GM18507 (cell line): ENCODE measurements at places on chromosomes 1 and 21.

DNA sequence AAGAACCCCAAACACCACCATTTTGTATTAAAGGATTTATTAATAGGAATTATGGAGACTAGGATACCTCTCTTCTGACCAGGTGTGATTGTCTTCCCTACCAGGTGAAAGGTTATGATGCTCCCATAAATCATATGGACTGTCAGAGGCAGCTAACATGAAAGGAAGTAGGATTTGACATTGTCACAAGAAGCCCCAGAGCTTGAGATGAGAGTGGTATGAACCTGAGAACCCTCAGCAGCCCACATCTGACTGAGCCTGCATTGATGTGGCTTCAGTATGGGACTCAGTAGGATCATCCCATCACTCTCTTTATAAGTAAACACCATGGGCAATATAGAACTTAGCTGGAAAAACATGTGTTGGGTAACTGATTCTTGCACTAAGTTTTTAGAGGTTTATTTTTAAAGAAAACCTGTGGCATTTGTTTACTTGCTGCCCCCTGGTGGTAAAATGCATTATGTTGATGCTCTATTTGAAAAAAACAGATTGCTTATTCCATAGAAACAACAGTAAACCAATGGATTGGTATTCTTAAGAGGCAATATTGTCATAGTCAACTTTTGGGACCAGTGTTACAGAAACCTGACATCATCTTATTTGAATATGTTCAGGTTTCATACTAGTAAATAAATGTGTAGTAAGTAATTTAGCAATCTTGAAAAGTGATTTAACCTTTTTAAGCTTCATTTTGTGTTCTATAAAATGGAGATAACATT lies 16.6 kb upstream of the CACYBP start:
- DNase-seq = no peak

GRCh38 chr1:115666702-115667101 lies 24.9 kb downstream of the VANGL1 start:
- DNase-seq = no peak

DNA sequence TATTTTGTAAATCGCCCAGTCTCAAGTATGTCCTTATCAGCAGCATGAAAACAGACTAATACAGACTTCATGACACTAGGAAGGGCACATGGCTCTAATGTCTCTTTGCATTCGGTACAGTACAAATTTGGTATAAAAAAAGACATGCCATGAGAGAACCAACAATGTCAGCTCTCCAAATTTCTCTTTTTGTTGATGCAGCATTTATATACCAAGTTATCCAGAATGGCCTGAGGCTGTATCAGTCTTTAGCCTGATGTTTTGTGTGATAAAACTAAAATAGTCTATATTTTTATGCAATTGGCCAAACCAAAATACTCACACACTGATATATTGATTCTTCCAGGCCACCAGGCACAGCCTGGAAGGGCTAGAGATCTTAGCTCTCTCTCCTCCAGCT lies 124.3 kb upstream of the SAMSN1 start:
- DNase-seq = no peak

DNA sequence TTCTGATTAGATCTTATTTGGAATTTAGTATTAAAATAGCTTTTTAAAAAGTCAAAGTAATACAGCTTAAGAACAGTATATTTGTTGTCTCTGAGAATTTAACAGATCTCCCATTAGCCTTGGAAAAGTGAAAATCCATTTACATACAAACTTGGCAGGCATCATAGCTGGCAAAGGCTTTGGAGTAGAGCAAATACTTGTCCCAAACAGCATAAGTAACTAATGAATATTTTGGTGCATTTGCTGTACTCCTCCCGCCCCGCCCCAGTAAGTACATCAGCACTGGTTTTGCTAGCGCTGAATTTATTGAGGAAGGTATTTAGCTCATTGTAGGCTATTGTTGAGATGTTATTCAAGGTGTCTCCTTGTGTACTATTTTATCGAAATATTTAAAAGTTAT lies 417.7 kb upstream of the KAZN start:
- no peak for DNase-seq

DNA sequence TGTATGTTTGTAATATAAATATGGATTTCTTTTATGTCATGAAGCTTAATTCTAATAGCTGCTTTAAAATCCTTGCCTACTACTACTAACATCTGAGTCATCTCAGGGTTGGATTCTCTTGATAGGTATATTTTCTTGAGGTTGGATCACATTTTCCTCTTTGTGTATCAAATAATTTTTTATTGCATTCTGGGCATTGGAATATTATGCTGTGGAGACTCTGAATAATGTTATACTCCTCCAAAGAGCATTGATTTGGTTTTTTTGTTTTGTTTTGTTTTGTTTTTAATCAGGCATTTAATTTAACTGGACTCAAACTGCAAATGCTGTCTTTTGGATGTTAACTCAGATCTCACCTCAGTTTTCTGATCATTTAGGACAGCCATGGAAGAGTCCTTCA lies 8.0 kb downstream of the DHX9 start:
- no peak for DNase-seq

- DNase-seq = no peak
Observed at GRCh38 chr1:44693900-44694299, 19.4 kb downstream of the ARMH1 start.

GRCh38 chr1:45393718-45394302 lies 53.6 kb upstream of the MUTYH start:
- DNase-seq = no peak

- DNase-seq = no peak
Observed at GRCh38 chr1:58317694-58318093, 228.8 kb downstream of the OMA1 start.
